EL (cell line): ENCODE measurements at places on chromosomes 3 and 15.

- peak; percentile 85 for DNase-seq
Measured at GRCh38 chr3:170622369-170623159, 36.7 kb upstream of the SLC7A14 start.

DNA sequence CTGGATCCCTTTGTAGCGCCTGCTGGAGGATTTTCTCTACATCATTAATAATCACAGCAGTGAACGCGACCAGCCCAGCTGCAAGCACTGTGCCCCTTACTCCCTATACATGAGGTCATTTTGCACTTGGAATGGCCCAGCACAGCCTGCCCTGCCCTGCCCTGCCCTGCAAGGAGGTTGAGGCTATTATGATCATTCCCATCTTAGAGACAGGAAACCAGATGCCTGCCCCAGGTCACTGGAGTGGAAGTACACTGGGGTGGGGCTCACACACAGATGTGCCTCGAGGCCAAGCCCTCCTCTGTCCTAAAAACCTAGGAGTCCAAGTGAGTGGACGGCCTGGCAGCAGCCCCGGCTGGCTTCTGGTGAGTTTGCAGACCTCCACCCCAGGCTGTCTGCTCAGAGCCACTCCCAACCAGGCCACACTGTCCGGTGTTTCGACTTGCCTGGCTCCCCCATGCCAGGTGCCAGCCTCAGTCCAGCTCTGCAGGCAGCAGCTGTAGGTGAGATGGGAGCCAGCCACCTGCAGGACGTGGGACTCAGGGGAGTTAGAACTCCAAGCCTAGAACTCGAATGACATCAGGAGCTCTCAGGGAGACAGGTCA lies 30.4 kb upstream of the SEC61A1 start:
- DNase-seq, result no peak

DNA sequence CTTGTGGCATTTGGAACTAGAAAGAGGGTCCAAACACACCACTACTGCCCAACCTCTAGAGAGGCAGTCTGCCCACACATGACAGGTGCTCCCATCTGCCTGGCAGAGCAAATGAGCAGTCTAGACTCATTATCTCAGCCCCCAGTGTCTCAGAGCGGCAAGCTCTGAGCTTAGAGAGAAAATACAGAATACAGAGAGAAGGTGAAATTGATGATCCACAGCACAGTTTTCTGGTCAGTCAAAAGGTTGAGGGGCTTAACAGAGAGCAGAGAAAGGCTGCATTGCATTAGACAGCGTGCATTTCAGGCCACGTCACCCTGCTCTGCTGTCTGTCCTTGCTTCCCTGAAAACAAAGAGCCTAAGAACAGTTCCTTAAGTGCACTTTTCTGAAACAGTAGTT lies 135.1 kb downstream of the KCNMB2 start:
- no peak for DNase-seq

- peak; percentile 78 for DNase-seq
Measured at GRCh38 chr3:190862209-190863118, at the start of gene GMNC. Gene GMNC (minus strand): TSS chr3:190862694. CDS start chr3:190862615, 79 bp downstream.

GRCh38 chr3:127734754-127735473 lies 62.2 kb downstream of the ABTB1 start:
- DNase-seq, result peak; percentile 99

DNA sequence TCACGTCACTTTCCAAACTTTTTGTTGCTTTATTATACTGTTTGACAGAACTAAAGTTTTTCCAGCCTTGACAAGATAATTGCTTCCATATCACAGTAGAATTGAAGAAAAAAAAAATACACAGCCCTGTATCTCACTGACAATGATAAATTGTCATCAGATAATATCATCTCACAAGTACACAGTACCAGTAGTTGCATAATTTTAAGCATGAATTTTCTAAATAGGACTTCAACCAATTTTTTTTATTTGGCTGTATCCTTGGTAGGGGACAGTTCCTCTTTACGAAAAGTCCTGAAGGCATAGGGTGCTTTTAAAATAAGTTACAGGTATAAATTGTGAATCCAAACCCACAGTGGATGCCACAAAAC lies 230.7 kb downstream of the ATP8B4 start:
- no peak for DNase-seq

GRCh38 chr15:98787194-98787593 lies 138.9 kb downstream of the IGF1R start:
- DNase-seq, result no peak

DNA sequence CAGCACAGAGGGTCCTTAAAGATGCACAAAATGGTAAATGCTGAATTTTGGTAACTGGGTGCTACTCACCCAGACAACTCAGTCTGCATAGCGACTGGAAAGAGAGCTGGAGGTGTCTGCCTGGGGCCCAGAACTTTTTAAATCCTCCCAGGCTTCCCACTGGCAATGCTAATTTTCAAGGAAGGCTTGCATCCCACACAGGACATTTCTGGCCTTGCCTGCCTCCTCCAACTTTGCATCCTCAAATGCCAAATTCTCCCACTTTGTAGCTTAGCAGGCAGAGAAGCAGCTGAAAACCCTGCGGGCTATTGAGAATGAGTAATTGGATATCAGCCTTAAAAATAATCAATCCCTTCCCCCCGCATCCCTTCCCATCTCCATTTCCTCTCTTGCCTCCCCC lies 656.6 kb upstream of the ADAMTS9 start:
- DNase-seq, result no peak

DNA sequence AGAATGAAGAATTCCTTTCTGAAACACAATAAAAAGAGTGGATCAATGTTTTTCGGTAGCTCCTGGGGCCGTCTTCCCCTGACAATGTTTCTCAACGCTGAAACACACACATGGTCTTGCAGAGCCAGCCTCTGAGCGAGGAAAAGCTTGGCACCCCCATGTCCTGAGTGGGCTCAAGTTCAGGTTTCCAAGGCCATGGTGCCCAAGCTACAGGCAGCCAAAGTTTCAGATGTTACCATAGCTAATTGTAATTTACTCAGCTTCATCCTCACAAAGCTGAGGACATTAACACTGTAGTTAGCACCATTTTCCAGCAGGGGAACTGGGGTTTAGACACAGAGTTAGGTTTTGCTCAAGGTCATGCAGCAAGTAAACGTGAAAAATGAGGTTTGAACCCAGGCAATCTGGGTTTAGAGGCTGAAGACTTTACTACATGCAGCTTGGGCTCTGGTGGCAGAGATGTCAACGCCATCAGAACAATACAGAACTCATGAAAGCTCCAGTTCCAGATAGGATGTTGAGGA lies 199.1 kb downstream of the TJP1 start:
- no peak for DNase-seq

DNA sequence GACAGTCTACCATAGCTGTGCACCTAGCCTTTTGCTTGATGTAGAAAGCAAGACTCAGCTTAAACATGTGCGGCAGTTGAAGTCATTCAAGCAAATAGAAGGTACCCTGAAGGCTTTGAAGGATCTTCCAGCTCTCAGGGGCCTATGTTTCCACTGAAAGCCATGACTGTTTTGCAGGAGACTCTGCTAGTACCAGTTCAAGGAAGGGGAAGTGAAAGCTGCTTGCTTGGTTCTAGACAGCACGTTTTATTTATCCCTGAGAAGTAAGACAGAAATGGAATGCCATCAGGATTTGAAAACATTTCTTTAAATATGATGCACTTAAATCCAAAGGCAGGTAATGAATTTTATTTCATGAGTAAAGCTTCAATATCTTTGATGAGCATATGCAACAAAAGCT lies 311.4 kb downstream of the PDCD6IP start:
- no peak for DNase-seq

GRCh38 chr15:25742776-25743547 lies 120.2 kb downstream of the ATP10A start:
- no peak for DNase-seq

- DNase-seq, result no peak
Measured at GRCh38 chr15:95922431-95922830, 408.1 kb upstream of the NR2F2 start.

DNA sequence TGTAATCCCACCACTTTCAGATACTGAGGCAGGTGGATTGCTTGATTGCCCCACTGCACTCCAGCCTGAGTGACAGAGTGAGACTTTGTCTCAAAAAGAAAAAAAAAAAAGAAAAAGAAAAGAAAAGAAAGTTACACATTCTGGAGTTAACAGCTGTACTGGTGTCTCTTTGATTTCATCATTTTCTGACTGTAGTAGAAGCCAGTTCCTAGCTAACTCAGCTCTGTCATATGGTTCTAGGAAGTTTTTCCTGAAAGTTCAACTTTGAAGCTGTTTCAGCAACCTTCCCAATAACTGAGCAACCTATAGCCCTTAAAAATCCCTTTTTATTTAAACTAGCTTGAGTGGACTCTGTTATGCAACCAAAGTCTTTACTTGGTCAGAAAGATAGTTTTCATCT lies 104.6 kb upstream of the STRIT1 start:
- DNase-seq, result no peak

- DNase-seq, result no peak
Measured at GRCh38 chr3:71447197-71447596, 136.3 kb downstream of the FOXP1 start.

DNA sequence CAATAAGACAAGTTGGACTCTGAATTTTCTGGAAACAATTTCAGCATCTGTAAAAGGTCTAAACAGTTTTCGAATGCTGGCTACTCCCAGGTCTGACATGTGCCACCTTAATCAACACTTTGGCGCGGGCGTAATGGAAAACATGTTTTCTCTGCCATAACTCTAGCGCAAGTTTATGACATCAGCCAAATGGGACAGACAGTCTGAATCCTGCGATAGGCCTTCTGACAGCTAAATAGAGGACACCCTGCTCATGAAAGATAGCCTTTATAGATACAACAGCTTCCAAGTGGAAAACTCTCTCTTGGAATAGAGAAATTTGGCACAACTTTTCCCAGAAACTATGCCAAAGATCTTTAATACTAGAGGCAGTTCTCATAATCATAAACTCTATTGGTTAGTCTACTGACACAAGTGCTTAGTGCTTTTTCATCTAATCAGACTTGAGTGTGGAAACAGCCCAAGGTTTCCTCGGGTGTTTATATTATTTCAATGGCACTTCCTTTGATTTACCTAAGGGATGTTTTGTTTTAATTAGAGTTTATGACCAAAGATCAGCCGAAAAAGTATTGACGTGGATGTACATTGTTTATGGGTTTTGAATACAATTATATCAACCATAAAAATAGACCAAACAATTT lies 120.1 kb upstream of the DPH6 start:
- DNase-seq, result no peak

GRCh38 chr15:37057256-37057655 lies 43.1 kb downstream of the MEIS2 start:
- DNase-seq, result no peak

GRCh38 chr3:30646181-30646876 lies 39.9 kb downstream of the TGFBR2 start:
- DNase-seq, result no peak

- DNase-seq, result no peak
Measured at GRCh38 chr3:187964760-187965159, 189.2 kb upstream of the LPP start.

- DNase-seq, result peak; percentile 37
Measured at GRCh38 chr15:78216276-78217104, 17.9 kb downstream of the ACSBG1 start.

DNA sequence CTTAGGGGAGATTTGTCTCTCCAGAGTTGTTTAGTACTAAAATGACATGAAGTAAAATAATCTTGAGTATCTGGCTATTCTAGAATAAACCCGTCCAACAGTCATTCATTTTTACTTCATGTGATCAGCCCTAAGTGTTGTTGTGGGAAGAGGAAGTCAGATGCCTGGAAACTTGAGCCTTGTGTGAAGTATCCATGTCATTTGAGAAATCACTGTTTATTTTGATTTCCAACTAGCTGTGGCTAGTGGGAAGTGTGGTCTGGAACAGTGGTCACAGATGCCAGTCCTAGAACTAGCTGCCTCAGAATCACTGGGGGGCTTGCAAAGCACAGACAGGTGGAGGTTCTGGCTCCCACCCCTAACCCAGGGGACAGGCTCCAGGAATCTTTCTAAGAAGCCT lies 77.7 kb upstream of the LIMD1 start:
- no peak for DNase-seq

DNA sequence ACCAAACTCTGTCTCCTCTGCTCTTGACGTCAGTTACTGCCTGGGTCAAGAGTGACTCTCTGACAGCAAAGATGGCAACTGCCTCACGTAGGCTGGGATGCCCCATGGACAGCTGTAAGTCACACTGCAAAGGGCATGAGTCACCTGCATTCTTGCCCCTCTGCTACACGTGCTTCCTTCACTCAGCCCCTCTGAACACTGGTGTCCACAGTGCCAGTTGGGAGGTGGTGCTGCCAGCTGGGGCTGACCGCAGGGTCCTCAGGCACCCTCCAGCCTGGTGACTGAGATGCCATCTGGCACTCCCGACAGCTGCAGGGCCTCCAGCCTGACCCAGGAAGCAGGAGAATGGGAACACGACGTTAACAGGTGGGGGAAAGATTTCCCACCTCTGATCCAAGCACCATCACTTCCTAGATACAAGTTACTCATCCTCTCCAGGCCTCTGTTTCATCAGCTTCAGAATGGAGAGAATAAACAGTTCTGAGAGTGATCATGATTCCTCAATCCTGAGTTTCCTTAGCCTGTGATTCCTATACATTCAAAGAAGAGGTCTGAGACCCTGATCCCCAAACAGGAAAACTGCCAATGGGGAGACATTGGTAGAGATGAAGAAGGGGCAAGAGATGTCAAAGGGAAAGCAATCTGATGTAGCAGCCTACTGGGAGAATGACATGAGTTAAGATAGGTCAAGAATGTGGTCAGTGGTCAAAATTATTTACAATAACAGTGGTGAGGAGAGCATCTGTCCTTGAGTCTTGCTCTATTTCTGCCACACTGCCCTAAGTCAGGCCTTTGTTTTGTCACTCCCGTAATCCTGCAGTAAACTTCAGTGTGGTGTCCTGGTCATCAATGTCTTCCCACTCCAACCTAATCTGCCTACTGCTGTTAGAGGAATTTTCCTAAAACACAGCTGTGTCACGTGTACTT lies 86.1 kb upstream of the BCL6 start:
- peak; percentile 23 for DNase-seq

GRCh38 chr3:135348690-135349089 lies 553.6 kb downstream of the EPHB1 start:
- DNase-seq, result no peak

DNA sequence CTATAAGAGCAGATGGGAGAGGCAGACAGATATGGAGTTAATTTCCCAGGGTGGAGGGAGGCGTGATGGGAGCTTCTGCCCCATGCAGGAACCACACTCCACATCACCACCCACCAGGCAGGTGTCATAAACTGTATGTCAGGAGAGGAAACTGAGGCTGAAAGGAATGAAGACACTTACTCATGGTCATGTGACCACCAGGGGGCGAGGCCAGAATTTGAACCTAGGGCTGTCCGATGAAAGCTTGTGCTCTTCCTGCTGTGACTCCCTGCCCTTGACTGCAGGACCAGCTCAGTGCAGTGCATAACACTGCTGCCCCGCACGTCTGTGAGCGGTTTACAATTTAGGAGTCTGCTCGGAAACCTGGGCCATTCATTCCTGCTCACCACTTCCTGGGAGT lies 28.8 kb downstream of the NUP210 start:
- DNase-seq, result no peak
